ENCODE measurements at places on chromosomes 7 and 10. TPM values are rescaled to one million over a fixed set of nuclear protein-coding genes. Genes with fewer than 3 reads are reported as not detected.

Gene FAM24B
- 0.85 TPM for total RNA-seq

Gene PRPS1L1
- not detected for total RNA-seq

Gene C7orf57
- 0.85 TPM for total RNA-seq

Gene FEZF1
- total RNA-seq = 2.1 TPM

Gene DENND2A
- total RNA-seq = 11.9 TPM

Gene ATP6V0A4
- 0.42 TPM for total RNA-seq

Gene ARHGAP19
- total RNA-seq = 54.0 TPM

Gene HSPA12A
- 2.2 TPM for total RNA-seq

Gene FAM25C
- not detected for total RNA-seq

Gene CYP2C8
- total RNA-seq = 0.70 TPM

Gene TMEM270
- not detected for total RNA-seq

Gene CASTOR2
- total RNA-seq = 22.3 TPM

Gene SLC16A9
- total RNA-seq = 5.7 TPM

Gene ANXA11
- 67.3 TPM for total RNA-seq

Gene OGDHL
- 31.9 TPM for total RNA-seq

Gene CPN1
- total RNA-seq = not detected

Gene SPAM1
- not detected for total RNA-seq

Gene AGMO
- total RNA-seq = 1.1 TPM

Gene RPEL1
- not detected for total RNA-seq

Gene LIPN
- total RNA-seq = not detected

Gene STOX1
- total RNA-seq = 2.4 TPM

Gene ZNF22
- 23.1 TPM for total RNA-seq

Gene FLNC
- total RNA-seq = 26.9 TPM

Gene CPXM2
- 2.9 TPM for total RNA-seq

Gene GIMAP2
- total RNA-seq = not detected

Gene SFMBT2
- 3.5 TPM for total RNA-seq

Gene TRRAP
- 15.1 TPM for total RNA-seq

Gene GCK
- 2.8 TPM for total RNA-seq

Gene HMX2
- total RNA-seq = 0.07 TPM

Gene ITGA8
- total RNA-seq = not detected

Gene CPA1
- 0.17 TPM for total RNA-seq

Gene FASTK
- 86.3 TPM for total RNA-seq

Gene SLC26A5
- not detected for total RNA-seq

Gene PKD2L1
- not detected for total RNA-seq

Gene SLC13A1
- not detected for total RNA-seq

Gene PTPRZ1
- total RNA-seq = 78.1 TPM

Gene SCIN
- total RNA-seq = not detected

Gene CLDN4
- 2.0 TPM for total RNA-seq

Gene LHFPL3
- not detected for total RNA-seq

Gene CRYGN
- total RNA-seq = 1.2 TPM

Gene KBTBD2
- total RNA-seq = 22.8 TPM

Gene SH2D4B
- not detected for total RNA-seq

Gene CPED1
- not detected for total RNA-seq

Gene TMEM120A
- 11.0 TPM for total RNA-seq

Gene HILPDA
- total RNA-seq = 26.0 TPM

Gene PTF1A
- 0.48 TPM for total RNA-seq

Gene ITPRID1
- 0.18 TPM for total RNA-seq

Gene SPDYE11
- not detected for total RNA-seq

Gene C10orf67
- total RNA-seq = not detected

Gene CTTNBP2
- 11.4 TPM for total RNA-seq

Gene TRIM50
- not detected for total RNA-seq

Gene HMX3
- total RNA-seq = not detected

Gene TBX20
- 0.69 TPM for total RNA-seq

Gene SLC26A3
- not detected for total RNA-seq

Gene UPK3BL1
- 21.6 TPM for total RNA-seq

Data from H7 (cell line).